Cardiac ventricle fibroblast (primary cell): ENCODE measurements at places on chromosomes 5 and 9. TPM values are rescaled to one million over a fixed set of nuclear protein-coding genes. Genes with fewer than 3 reads are reported as not detected.

The UAP1L1 gene
- total RNA-seq: 6.0 and 9.9 TPM in 2 replicates

The C5orf58 gene
- not detected in 2 replicates for total RNA-seq

The GARIN3 gene
- total RNA-seq: not detected in 2 replicates

The PLEKHG4B gene
- total RNA-seq: not detected in 2 replicates

The TMEFF1 gene
- total RNA-seq: 0.87 and 1.9 TPM in 2 replicates

The IL9 gene
- total RNA-seq: not detected in 2 replicates

The WNT8A gene
- not detected in 2 replicates for total RNA-seq

The SLC25A2 gene
- total RNA-seq: 0.12 TPM in 1 of 2 replicates, not detected in the other

The TAF11L5 gene
- total RNA-seq: not detected in 2 replicates

The GDNF gene
- 0.06 TPM in 1 of 2 replicates, not detected in the other for total RNA-seq

The RNF183 gene
- total RNA-seq: not detected in 2 replicates

The AIF1L gene
- total RNA-seq: 0.75 and 0.88 TPM in 2 replicates

The COL15A1 gene
- total RNA-seq: 6.4 and 6.9 TPM in 2 replicates

The BHMT2 gene
- 3.2 and 5.6 TPM in 2 replicates for total RNA-seq

The CARTPT gene
- total RNA-seq: not detected in 2 replicates

The PRPF4 gene
- total RNA-seq: 16.5 and 19.2 TPM in 2 replicates

The ALDH7A1 gene
- 34.7 and 47.3 TPM in 2 replicates for total RNA-seq

The MAMDC4 gene
- 0.37 and 0.78 TPM in 2 replicates for total RNA-seq

The MCTP1 gene
- total RNA-seq: 1.9 and 2.2 TPM in 2 replicates

The MEIKIN gene
- 0.12 TPM in 1 of 2 replicates, not detected in the other for total RNA-seq

The C5orf52 gene
- total RNA-seq: not detected in 2 replicates

The PCBD2 gene
- total RNA-seq: 3.3 TPM in 2 replicates

The C7 gene
- 11,125 and 16,943 TPM in 2 replicates for total RNA-seq

The PCDHGB6 gene
- 2.6 and 3.6 TPM in 2 replicates for total RNA-seq

The NRARP gene
- total RNA-seq: 0.29 and 1.7 TPM in 2 replicates

The HEMGN gene
- total RNA-seq: not detected in 2 replicates

The INSL6 gene
- not detected in 2 replicates for total RNA-seq

The SV2C gene
- not detected in 2 replicates for total RNA-seq

The DDX4 gene
- not detected in 2 replicates for total RNA-seq

The WDR38 gene
- total RNA-seq: not detected in 2 replicates
